GM12878 (cell line): ENCODE measurements at places on chromosomes 16 and 17.
A peak's percentile ranks its signal among the peaks of the same experiment; 100 is the strongest.

- DNase-seq: no peak
Measured at GRCh38 chr17:73900516-73900915, 256.3 kb upstream of the SDK2 start.

DNA sequence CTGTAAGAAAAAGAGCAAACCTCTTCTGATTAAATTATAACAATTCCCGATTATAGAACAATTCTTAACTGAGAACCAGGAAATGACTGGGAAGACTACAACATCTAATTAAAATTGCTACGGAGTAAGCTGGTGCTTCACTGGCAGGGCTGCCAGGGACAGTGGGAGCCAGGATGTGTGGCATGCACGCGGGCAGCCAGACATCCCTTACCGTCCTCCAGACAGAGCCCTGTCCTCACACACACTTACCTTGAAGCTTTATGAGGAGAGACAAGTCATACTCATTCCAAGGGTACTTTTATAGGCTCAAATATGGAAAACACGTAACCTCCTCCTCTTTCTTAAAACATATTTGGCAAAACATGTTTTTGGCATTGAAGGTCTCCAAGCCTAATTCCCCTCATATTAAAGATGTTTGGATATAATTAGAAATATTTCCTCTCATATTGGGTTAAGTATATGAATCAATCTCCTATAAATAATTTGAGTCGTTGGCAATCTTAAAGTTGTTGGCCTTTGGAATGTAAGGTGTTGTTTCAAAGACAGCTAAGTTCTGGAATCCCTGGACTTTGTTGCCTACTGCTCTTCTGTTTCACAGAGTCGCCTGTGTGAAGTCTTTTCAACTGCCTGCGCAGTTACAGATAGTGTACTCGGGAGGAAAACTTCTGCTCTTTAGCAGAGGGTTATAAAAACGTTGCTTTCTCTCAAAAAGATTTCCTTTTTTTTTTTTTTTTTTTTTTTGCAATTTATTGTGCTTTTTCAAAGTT is at the start of gene MYH1:
MYH1 (minus strand) TSS at position 272 of the 767 bp plus-strand sequence. CDS start 1,900 bp downstream, outside the sequence.
- DNase-seq: no peak

DNA sequence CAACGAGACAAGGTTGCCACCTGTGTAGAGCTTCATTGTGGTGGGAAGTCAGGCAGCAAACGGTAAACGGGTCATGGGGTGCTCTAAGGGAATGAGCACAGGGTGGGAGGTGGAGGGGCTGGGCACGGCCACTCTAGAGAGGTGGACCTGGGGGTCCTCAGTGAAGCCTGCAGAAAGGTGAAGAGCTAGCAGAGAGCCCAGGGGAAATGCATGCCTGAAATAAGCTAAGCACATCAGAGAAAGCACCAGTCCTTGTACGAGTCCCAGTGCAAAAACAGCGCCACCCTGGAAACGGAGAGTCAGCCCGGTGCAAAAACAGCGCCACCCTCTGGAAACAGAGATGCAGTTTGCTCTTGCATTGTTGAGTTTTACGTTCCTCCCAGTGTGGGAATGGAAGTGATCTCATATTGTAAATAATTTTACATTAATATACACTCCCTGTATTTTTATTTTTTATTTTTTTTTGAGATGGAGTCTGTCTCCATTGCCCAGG is 65.0 kb downstream of the TBC1D16 start:
- no peak for DNase-seq

DNA sequence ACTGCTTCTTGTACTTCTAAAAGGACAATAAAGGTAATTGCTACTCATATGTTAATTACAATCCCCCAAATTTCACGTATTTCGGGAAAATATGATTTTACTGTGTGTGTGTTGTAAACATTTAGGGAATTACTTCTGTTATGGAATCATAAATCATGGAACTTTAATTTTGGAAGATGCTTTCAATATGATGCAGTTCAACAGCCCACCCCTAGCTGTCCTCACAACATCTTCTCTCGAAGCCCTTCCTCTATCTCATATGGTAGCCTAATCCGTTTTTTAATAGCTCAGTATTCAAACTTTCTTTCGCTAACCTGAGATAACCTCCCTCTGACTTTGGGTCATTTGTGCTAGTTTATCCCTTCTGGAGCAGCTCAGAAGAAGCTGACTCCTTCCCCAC is 78.4 kb downstream of the ANKFN1 start:
- no peak for DNase-seq

GRCh38 chr16:51237207-51237606 is 86.1 kb upstream of the SALL1 start:
- DNase-seq: no peak

DNA sequence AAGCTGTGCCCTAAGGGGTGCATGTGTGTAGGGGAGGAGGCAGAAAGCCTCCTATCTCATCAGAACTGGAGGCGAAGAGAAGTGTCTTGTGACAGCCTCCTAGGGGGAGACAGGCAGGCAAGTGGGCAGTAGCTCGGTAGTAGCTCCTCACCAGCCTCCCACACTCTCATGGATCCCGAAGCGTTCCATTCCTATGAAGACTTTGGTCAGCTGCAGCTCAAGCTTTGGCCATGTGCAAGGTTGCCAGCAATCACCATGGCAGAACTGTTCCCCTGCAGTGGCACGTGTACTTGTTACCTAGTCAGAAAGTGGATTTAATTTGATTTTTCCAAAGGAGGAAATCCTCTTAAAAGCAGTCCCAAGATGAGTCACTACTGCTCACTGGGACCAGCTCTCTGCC is 6.7 kb downstream of the MRPL58 start:
- DNase-seq: no peak

- no peak for DNase-seq
Measured at GRCh38 chr17:685006-685405, 29.6 kb downstream of the VPS53 start.

DNA sequence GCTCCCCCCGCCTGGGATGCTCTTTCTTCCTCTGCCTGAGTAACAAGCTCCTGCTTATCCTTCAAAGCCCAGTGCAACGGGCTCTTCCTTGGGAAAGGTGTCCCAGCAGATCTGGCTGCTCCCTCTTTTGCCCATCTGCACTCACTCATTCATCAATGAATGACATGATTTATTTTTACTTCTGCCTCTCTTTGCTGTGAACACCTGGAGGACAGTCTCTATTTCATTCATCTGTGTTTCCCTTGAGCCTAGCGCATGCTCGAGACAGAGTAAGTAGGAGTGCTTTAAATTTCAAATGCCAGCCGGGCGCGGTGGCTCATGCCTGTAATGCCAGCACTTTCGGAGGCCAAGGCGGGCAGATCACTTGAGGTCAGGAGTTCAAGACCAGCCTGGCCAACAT is 22.0 kb upstream of the GINS2 start:
- DNase-seq: no peak

DNA sequence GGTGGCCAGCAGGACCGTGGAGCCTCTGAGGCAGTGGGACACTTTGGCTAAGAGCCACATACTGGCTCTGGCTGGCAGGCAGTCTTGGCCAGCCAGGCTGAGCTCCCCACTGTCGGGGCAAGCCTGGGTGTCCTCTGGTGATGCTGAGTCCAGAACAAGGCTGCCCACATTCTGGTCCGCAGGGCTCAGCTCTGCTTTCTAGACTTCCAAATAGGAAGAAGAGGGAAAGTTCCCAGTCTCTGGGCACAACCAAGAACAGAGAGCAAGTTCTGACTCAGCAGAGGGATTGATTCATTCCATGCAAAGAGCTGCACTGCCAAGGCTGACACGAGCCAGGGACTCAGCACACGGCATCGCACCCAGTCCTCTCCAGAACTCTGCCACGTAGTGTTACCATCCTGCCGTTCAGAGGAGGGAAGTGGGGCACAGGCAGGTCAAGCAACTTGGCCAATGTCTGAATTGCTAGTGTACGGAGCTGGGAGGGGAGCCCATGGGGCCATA is 58.9 kb downstream of the NOS2 start:
- no peak for DNase-seq

DNA sequence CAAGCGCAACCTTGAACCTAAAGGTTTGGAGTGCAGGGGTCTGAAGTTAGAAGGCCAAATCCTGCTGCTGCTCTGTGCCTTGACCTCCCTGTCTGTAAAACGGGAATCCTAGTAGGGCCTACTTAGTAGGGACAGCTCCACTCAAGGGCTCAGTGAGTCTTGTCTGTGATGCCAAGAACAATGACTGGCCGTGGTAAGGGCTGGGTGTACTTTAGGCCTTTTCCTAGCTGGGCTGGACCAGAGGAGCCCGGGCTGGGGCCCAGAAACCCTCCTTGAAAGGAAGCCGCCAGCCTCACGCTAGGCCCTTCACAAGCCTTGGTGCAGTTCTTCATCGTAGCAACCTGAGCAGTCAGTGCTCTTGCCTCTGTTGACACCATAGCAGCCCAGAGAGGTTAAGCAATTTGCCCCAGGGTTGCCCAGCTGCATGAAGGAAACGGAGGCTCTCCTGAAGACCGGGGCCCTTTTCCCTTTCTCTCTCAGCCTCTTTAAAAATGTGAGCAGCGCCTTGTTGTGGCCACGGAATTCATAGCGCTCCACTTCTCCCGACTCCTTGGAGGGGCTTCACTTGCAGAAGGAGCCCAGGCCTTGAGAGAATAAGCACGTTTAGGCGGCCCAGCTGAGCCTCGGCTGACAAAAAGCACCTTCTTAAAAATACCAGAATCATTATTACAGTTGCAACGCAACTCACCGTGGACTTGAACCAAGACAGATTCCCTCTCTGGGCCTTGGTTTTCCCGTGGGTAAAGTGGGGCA is 4.4 kb downstream of the NECAB2 start:
- no peak for DNase-seq

- DNase-seq: no peak
Measured at GRCh38 chr16:23025692-23026307, 123.5 kb downstream of the USP31 start.

- DNase-seq: no peak
Measured at GRCh38 chr17:6497496-6498221, 53.4 kb downstream of the PIMREG start.

DNA sequence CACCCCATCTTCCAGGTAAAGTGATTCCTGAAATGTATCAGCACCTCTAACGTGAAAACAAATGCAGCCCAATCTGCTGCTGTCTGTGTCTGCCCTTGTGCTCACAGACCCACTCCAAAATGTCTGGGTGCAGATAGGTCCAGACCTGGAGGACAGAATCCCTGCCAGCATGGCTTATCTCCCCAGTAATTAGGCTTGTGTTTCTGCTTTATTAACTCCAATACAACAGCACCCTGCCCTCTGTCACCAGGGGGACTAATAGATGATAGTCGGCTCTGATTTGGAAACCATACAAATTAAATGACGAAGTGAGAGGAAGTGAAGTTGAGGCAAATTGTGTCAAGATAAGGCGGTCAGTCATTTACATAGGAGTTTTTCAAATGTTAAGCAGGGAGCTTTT is 608.3 kb upstream of the SALL1 start:
- no peak for DNase-seq

- DNase-seq: no peak
Measured at GRCh38 chr17:8967861-8968260, 2.4 kb upstream of the PIK3R5 start.

DNA sequence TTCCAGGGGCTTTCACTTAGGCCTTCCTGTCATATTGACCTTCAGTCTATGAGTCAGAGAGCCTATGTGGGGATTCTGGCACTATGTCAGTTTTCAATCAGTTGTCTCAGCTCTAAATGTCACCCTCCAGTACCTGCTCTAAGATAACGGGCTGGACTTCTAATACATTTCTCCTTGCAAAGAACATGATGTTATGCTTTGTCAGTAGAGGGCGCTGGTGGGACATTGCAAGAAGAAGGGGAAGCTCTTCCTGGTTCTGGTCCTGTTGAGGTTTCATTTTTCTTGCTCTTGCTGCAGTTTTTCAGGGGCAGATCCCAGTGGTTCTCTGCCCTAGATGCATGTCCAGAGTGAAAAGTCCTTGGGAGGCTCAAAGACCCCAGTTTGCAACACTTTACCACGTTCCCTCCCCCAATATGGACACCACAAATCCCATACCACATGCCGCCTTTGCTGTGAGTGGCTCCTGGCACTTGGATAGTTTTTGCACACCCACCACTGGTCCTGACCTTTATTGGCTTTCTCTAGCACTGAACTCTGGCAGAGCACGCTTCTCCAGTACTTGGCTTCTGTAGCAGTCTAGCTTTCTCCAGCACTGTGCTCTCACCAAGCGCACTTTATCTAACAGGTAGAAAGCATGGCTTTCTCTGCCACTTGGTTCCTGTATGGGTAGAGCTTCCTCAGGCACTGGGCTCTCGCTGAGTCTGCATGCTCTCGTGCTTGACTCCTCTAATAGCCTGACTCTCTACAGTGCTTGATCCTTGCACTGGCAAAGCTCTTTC is 49.0 kb downstream of the BCL7C start:
- peak; percentile 61 for DNase-seq

GRCh38 chr17:67829331-67829730 is 4.0 kb downstream of the BPTF start:
- DNase-seq: peak; percentile 49

DNA sequence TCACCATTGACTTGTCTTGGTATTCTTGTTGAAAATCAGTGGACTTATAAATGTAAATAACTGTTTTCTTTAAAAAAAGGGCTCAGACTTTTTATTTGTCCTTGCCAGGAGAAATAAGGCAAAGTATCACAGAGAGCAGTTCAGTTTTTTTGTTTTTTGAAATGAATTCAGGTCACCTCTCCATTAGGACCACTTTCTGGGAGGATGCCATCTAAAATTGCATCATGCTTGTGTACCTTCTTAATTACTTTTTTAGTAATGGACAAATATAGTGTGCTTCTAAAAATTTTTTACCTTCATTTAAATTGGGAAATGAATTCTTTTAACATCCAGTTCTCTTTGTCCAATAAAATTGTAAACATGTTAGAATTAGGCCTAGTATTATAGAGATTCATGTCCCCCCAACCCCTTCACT is 210.0 kb downstream of the BCAS3 start:
- no peak for DNase-seq

GRCh38 chr17:63645775-63646487 is 23.7 kb downstream of the MAP3K3 start:
- DNase-seq: no peak

DNA sequence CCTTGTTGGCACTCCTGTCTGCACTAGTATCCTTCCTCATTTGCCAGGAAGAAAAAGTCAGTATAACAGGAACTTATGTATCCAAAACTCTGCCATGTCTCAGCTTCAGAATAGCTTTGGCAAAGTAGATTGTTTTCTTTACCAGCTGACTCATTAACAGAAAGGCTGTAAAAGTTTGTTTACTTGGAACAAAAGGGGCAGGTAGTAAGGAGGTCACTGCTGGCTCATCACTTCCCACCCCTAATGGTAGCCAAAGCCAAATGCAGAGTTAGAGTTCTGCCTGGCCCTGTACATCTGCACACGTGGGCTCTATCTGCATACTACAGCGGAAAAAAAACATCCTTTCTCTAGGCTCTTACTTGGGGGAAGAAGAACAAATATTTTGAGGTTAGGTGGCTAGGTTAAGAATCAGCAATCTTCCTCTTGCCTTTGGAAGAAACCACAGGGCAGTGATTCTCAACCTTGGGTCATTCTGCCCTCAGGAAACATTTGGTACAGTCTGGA is 90.9 kb upstream of the BCAR1 start:
- no peak for DNase-seq

- DNase-seq: no peak
Measured at GRCh38 chr16:1311212-1311737, 1.8 kb downstream of the UBE2I start.

DNA sequence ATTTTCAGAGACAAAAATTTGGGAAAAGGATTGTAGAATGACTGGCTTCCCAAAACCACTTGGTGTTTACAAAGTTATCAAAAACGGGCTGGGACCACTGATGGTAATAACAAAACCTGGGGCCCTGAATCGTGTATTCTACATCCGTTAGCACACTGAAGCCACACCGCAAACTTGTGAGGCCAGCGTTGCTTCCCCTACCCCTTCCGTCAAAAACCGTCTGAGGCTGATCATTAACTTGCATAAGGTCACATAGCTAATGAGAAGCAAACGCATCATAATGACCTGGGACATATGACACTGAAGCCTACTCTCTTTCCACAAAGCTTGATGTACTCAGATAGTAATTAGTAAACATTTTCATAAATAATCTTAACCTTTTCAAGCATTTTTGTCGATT is 704.3 kb downstream of the MAF start:
- no peak for DNase-seq

- DNase-seq: no peak
Measured at GRCh38 chr16:83253521-83253920, 554.3 kb upstream of the HSBP1 start.
